ENCODE measurements at places on chromosomes 11 and 22.

DNA sequence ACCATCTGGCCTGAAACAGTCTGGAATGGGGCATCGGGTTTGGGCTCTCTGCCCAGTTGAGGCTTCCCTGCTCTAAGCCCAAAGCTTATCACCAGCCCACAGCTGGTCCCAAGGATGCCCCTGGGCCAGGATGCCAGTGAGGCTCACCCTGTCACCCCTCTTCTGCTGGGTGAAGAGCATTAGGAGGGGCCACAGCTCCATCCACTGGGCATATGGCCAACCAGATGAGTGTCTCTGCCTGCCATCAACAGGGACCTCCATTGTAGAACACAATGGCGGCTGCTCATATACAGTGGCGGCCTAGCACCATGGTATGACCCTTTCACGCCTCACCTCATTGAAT, 5.6 kb downstream of the CHST1 start:
- DNase-seq, result no peak

DNA sequence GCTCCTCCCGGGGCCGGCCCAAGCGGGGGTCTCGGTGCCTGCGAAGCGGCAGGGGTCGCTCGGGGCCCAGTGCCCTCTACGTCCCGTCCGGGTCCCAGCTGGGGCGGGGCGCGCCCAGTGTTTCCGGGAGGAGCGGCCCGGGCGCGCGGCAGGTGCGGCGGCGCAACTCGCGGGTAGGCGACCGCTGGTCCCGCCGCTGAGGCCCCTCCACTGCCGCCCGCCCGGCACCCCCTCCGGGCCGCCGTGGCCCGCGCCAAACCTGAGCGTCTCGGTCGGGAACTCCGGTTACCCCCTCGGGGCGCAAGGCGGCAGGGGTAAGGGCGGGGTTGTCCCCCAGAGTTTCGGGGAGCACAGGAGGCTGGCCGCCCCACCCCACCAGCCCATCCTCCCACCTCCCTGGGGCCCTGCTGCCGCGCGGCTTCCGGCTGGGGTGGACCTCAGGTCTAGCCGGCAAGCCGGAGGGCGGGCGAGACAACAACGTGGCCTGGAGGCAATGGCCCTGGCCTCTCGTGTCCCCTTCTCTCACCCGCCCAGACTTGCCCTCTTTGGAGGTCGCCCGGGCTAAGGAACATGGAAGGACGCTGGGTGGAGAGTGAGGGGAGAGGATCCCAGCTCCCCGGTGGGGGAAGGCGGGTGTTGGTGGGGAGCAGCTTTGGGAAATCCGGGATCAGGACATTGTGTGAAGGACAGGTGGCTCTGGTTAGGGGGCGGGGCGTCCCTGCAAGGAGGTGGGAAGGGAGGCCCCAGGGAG, 398 bp upstream of the CRACR2B start:
- no peak for DNase-seq

DNA sequence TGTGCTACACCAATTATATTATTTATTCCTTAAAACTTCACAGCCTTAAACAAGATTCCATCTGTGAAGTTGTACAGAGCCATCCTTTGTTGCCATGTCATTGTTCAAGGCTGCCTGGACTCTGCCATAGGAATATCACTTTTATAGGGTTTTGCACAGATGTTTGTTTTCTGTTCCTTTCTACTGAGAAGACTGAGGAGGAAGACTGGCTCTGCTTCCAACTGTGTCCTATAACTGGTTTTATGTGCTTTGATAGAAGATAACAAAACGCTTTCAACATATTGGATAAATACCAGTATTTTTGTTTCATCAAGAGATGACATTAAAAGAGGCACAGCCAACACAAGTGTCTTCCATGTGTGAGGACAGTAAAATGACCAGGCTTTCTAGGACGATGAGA, 120.6 kb downstream of the CD44 start:
- DNase-seq, result no peak

- DNase-seq, result peak; percentile 88
These were observed 1.4 kb downstream of the XBP1 start for GRCh38 chr22:28798810-28799605.

DNA sequence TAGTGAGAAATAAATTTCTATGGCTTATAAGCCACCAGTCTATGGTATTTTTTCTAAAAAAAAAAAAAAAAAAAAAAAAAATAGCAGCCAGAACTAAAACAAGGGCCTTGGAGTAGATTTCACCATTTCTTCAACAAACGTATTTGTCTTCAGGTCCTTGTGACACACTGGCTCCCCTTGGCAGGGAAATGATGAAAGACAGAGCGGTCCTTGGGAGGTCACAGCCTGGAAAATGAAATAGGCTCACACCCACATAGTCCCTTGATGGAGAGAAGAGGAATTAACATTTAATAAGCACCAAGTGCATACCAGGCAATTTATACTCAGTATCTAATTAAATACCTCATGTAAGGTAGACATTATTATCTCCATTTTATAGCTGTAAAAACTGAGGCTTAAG, 25.7 kb upstream of the ACER3 start:
- DNase-seq, result no peak

- DNase-seq, result no peak
These were observed 27.5 kb downstream of the OSBPL5 start for GRCh38 chr11:3137486-3138177.
